ENCODE measurements at places on chromosomes 13 and 19.

DNA sequence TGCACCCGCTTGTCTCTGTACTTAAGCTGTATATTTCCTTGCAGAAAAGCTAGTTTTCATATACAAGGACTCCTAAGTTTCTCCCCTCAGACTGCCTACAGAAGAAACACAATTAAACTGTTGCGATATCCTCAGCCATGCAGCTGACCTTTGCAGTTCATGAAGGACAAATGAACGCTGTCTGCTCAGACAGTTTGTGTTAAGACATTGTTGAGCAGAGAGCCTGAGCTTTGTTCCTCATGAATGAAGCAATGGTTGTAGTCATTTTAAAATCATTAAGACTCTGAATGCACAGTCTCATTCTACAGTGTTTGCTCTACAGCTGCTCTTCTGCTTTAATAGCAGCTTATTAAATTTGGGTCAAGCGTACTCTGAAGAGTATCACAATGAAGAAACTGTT lies 23.2 kb upstream of the MAB21L1 start:
- no peak for DNase-seq

DNA sequence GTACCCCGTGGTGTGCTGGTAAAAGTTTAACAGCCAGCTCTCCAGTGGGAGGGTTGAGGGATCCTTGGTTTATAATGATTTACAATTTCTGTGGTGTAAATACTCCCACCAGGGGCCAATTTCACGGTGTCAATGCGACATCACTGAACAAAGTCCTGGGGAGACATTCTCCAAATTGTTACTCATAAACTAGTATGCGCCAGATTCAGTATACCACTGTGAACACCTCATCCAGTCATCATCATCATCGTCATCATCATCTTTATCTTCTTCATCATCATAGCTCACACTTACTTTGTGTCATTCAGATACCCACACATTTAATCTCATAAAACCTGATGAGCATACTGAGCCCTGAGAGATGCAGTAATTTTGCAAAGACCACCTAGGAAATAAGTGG lies 17.2 kb upstream of the TNFSF14 start:
- no peak for DNase-seq

GRCh38 chr13:100944791-100945345 lies 270.3 kb upstream of the TMTC4 start:
- no peak for DNase-seq

- no peak for DNase-seq
Measured at GRCh38 chr13:50243931-50244330, 228.7 kb downstream of the KCNRG start.

- no peak for DNase-seq
Measured at GRCh38 chr19:29525901-29526729, at the start of gene VSTM2B. TSS of gene VSTM2B (plus strand) at chr19:29525994. CDS start at chr19:29526584, 590 bp downstream.

DNA sequence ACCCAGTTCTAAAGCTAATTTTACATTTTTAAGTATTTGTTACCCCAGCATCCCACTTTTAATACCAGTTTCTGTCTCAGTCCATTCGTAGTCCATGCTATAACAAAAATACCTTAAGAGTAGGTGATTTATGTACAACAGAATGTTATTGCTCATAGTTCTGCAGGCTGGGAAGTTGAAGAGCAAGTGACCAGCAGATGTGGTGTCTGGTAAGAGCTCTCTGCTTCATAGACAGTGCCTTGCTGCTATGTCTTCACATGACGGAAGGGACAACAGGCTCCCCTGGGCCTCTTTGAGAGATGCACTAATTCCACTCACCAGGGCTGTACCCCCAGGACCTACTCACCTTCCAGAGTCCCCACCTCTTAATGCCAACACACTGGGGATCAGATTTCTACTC lies 96.6 kb downstream of the COL4A2 start:
- no peak for DNase-seq

DNA sequence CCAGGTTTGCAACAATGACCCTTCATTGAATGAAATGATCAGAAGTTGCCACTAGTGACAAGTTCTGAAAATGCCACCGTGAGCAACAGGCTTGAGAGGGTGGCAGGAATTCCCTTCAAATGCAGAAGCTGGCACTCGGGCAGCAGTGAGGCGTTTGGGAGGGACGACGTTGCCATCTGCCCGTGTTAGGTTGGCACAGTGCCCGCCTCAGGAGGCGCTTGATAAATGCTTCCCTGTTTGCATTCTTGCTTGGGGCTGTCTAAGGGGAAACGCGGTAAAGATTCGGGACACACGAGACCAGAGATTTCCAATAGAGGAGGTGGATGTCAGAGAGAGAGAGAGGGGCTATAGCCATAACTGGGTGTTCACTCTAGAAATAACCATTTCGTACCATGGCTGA lies 101.9 kb downstream of the TEX29 start:
- no peak for DNase-seq

GRCh38 chr13:97279913-97280312 lies 57.8 kb downstream of the MBNL2 start:
- DNase-seq, result no peak

- no peak for DNase-seq
Measured at GRCh38 chr19:4748589-4748988, 24.9 kb upstream of the DPP9 start.

GRCh38 chr19:39098365-39099269 lies 14.4 kb downstream of the ACP7 start:
- no peak for DNase-seq

DNA sequence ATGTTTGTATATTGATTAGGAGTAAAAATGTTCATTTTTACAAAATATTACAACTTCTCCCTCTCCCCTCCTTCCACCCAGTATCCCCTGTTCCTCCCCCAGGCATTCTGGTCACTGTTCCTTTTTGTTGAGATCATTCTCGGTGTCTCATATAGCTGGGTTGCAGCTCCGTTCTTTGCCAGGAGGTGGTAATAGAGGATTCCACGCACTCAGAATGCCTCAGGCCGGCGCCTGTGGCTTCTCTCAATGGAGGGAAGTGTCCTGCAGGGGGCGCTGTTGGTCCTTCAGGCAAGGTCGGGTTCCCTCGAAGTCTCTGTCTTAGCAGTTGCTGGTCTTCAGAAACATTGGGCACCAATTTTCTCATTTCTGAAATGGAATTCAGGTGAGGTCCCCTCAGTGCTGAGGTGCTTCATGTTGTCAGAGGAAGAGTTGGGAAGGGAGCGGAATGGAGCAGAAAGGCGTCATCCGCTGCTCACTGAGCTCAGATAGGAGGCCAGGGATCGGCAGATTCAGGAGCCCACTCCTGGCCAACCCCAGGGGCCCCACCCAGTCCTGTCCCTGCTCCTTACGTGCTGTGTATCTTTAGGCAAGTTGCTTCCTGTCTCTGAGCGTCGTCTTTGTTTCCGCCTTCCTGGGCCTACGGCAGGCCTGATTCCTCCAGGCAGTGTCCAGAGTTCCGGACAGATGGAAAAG lies 10.3 kb upstream of the GARIN5A start:
- DNase-seq, result no peak
